Activated T-helper 1 cell treated with anti-CD3 and anti-CD28 coated beads, Interleukin-12 subunit alpha, Interleukin-12 subunit beta, Interleukin-2, Interleukin-4 antibody, amounts not matched to agents 30 ng/mL and 10 ng/mL and 1 ng/mL, durations not matched to agents 14 hours and 24 hours and 36 hours (primary cell): ENCODE measurements at places on chromosomes 11 and 22. TPM values are rescaled to one million over a fixed set of nuclear protein-coding genes. Genes with fewer than 3 reads are reported as not detected.

DNA sequence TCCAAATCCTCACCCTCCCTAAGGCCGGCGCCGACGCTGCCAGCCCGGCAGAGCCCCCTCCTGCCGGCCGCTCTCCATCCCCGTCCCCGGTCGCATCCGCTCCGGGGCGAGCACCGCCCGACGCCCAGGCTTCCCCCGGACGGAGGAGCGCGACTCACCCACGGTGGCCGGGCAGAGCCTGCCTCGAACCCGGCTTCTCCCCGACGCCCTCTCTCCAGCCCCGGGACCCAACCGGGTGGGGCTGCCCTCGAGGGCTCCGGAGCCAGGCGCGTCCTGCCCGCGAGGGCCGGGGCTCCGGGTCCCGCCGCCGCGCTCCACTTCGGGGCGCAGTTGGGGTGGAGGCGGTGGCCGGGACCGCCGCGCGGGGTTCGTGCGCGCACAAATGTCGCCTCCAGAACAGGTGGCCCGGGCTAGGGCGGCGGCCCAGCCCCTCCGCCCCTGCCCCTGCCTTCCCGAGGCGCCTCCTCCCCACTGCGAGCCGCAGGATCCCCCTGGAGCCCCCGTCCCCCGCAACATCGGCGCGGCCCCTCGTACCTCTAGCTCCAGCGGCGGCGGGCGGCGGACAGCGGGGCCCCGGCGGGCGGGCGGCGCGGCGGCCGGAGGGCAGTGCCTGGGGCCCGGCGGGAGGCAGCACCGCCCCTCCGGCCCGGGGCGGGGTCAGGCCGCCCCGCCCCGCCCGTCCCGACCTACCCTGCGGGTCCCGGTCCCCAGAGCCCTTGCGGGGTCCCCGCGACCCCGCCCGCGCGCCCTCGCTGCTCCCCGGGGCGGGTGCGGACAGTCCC lies at the start of gene A4GALT:
A4GALT (minus strand) TSS at position 608 of the 782 bp plus-strand sequence. CDS start 26,919 bp downstream, outside the sequence.
- no peak for DNase-seq

- DNase-seq = no peak
Measured at GRCh38 chr11:130037881-130038585, 31.7 kb upstream of the APLP2 start.

Gene DDIAS
- total RNA-seq = 28.7 and 29.4 TPM in 2 replicates

Gene MMP12
- 0.10 TPM in 1 of 2 replicates, not detected in the other for total RNA-seq

GRCh38 chr11:83441601-83442000 lies 155.4 kb upstream of the CCDC90B start:
- no peak for DNase-seq

Gene SCARF2
- total RNA-seq = 0.24 and 0.41 TPM in 2 replicates

Gene EHD1
- total RNA-seq = 88.0 and 96.9 TPM in 2 replicates

GRCh38 chr22:27880778-27881394 lies 38.2 kb downstream of the PITPNB start:
- DNase-seq = peak; percentile 11

Gene TLCD5
- 1.2 and 1.7 TPM in 2 replicates for total RNA-seq

GRCh38 chr22:48677621-48678020 lies 1150.1 kb downstream of the BRD1 start:
- DNase-seq = no peak

Gene TIMP3
- not detected in 2 replicates for total RNA-seq

Gene HTR3A
- not detected in 2 replicates for total RNA-seq

DNA sequence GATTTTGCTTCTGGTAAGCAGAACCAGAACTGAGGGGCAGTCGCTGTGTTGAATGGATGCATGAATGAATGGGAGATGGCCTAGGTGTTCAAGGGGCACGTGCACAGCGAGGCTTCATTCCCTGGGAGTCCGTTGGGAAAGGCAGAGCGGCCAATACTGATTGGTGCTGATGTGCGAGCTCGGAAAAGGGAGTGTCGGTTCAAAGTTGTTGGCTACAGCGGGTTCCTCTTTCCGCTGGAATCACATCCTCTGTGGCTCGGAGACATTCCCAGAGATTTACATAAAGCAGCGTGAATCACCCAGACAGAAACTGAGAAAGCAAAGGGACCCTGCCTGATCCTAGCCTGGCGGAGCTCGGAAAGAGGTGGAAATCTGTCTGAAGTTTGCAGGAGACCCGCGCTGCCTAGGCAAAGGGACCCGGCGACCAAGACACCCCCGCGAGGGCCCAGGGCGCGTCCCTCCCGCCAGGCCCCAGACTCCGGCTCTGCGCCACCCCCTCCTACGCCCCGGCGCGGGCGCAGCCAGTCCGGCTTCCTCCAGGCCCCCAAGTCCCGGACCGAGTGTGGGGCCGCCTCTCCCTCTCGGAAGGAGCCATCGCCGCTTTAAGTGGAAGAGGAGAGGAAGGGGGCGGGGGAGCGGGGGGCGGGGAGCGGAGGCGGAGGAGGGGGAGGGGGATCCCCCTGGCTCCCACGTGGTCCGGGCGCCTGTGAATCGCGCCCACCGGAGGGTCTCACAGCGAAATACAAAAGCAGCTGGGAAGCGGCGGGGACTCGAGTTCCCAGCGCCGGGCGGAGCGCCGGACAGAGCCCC lies at the start of gene FJX1:
FJX1 (plus strand) TSS at position 774 of the 810 bp plus-strand sequence. CDS start 177 bp downstream, outside the sequence.
- no peak for DNase-seq

GRCh38 chr11:61309739-61310138 lies 14.6 kb upstream of the VWCE start:
- DNase-seq = no peak

- no peak for DNase-seq
Measured at GRCh38 chr11:100719809-100720221, 32.7 kb downstream of the ARHGAP42 start.

GRCh38 chr11:46738887-46739286 lies 19.9 kb downstream of the F2 start:
- no peak for DNase-seq

DNA sequence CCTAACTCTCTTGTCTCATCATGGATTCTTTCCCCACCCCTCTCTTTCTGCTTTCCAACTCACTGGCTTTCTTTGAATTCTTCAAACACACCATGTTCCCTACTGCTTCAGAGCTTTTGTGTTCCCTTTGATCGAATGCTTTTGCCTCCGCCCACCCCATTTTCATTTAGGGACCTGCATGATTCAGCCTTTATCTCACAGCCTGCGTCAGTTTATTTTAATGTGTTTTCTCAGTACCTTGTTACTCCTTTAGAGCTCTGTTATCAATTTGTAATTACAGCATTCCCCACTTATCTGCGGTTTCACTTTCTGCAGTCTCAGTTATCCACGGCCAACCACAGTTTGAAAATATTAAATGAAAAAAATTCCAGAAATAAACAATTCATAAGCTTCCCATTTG lies 451.3 kb downstream of the METTL15 start:
- no peak for DNase-seq

Gene NLRP10
- total RNA-seq = not detected in 2 replicates
